CD8-positive, alpha-beta memory T cell (primary cell): ENCODE measurements at places on chromosomes 7 and 10. TPM values are rescaled to one million over a fixed set of nuclear protein-coding genes. Genes with fewer than 3 reads are reported as not detected.

Gene ETV1
- 0.31 TPM for total RNA-seq

Gene PRRT4
- 0.35 TPM for total RNA-seq

Gene RASA4
- total RNA-seq: 44.2 TPM

Gene COPS6
- total RNA-seq: 110 TPM

Gene TRIM4
- 30.0 TPM for total RNA-seq

Gene KNDC1
- total RNA-seq: not detected

Gene OR6V1
- total RNA-seq: not detected

Gene CYP2W1
- total RNA-seq: not detected

Gene MAT1A
- total RNA-seq: not detected

Gene NRG3
- not detected for total RNA-seq

Gene ABCC2
- 1.5 TPM for total RNA-seq

Gene CHST15
- 0.18 TPM for total RNA-seq

Gene TAS2R41
- not detected for total RNA-seq

Gene PDAP1
- 210 TPM for total RNA-seq

Gene TMEM140
- 7.0 TPM for total RNA-seq

Gene FRAT1
- total RNA-seq: 4.3 TPM

Gene LIPM
- not detected for total RNA-seq

Gene MMRN2
- total RNA-seq: not detected

Gene FAM25A
- total RNA-seq: not detected

Gene MASTL
- total RNA-seq: 22.8 TPM

Gene CD36
- total RNA-seq: 4.7 TPM

Gene RSPH10B2
- 0.09 TPM for total RNA-seq

Gene HPS6
- 25.3 TPM for total RNA-seq

Gene EGFR
- not detected for total RNA-seq

Gene LRRD1
- not detected for total RNA-seq

Gene OPN4
- total RNA-seq: not detected

Gene CYP2C9
- total RNA-seq: not detected

Gene FAM13C
- total RNA-seq: not detected

Gene GIMAP8
- total RNA-seq: 11.8 TPM

Gene CNNM1
- 0.11 TPM for total RNA-seq

Gene UNCX
- total RNA-seq: not detected

Gene TMEM213
- total RNA-seq: not detected

Gene LDB1
- 64.8 TPM for total RNA-seq

Gene NPFFR1
- not detected for total RNA-seq

Gene ARHGAP22
- not detected for total RNA-seq
